ENCODE measurements at places on chromosomes 1 and 21.

GRCh38 chr1:208203848-208204609 lies 40.2 kb downstream of the PLXNA2 start:
- no peak for DNase-seq

- DNase-seq: no peak
These were observed 63.1 kb upstream of the DPT start for GRCh38 chr1:168792142-168792541.

GRCh38 chr1:88052167-88052566 lies 631.9 kb upstream of the PKN2 start:
- DNase-seq: no peak

GRCh38 chr1:219539645-219540254 lies 73.2 kb downstream of the ZC3H11B start:
- no peak for DNase-seq

DNA sequence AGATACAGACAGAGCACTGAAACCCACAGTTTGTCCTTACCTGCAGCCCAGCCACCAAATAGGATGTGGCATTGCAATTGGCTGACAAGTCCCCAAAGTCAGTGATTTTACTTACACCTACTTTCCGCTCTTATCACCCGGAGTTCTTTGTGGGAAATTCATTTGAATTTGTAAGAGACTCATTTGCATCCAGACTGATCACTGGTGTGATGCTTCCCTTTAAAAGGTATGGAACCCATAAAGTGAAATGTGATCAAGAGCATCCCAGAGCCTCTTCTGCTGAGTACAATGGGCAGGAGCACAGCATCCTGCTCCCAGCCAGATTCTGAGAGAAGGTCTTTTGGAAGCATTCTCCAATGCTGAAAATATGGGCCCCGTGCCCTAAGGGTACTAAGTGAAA lies 161.4 kb downstream of the DAB1 start:
- no peak for DNase-seq

DNA sequence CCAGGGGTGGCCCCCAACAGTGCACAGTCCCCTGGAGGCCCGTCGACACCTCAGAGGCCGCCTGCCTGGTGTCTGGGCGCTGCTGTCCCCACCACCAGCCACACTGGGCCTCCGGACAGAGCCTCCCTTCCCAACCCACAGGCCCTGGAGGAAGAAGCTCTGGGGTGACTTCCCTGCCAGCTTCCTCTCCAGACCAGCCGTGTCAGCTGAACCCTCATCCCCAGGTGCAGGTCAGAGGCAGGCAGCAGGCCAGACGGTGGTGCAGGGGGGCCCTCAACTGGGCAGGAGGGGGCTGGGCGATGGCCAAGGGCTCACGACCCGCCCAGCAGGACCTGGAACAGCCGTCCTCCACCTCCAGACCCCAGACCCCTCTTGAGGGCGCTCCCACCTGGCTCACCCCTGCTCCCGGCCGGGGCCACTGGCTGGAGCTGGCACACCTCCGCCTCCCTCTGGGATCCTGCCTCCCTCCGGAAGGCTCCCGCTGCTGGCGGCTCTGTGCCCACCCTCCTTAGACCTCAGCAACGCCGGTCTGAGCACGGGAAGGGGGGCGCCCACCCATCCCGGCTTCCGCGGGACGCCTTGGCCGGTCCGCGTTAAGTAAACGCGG lies 520 bp downstream of the TNFRSF18 start:
- DNase-seq: no peak
